CD8-positive, alpha-beta memory T cell (primary cell): ENCODE measurements at places on chromosomes 3 and 15. TPM values are rescaled to one million over a fixed set of nuclear protein-coding genes. Genes with fewer than 3 reads are reported as not detected.
A peak's percentile ranks its signal among the peaks of the same experiment; 100 is the strongest.

RSRC1 gene
- 35.4 TPM for total RNA-seq

A4GNT gene
- total RNA-seq: not detected

ABI3BP gene
- total RNA-seq: not detected

CFAP91 gene
- 0.77 TPM for total RNA-seq

IMPG2 gene
- 0.11 TPM for total RNA-seq

ROBO2 gene
- total RNA-seq: not detected

CYP1A2 gene
- not detected for total RNA-seq

CLRN1 gene
- total RNA-seq: not detected

DNA sequence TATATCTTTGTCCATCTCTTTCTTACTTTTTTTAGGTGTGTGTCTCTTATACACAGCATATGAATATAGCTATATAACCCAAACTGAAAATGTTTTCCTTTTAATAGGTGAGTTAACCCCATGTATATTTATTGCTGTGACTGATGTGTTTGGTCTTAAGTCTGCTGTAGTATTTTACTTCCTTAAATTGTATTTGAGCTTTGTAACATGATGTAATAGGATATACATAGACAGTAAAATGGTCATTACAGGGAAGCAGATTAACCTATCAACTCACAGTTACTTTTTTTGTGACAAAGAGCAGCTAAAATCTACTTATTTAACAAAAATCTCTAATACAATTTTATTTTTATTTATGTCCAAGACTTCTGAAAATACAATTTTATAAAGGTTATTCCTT is 51.8 kb upstream of the CDAN1 start:
- no peak for DNase-seq

GRCh38 chr15:31444844-31445243 is 118.2 kb downstream of the KLF13 start:
- no peak for DNase-seq

DNA sequence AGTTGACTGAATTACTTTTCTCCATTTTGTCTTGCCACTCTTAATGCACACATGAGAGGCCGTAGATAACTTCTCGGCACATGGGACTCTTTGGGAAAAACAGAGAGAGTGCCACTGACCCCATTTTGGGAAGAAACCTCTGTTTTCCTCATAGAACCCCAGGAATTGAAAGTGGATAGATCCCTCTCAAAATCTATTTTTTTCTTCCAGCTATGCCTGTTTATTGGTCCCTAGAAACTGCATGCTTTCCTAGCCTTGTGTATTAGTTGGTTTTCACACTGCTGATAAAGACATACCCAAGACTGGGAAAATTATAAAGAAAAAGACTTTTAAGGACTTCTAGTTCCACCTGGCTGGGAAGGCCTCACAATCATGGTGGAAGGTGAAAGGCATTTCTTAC is 23.7 kb upstream of the TMEM45A start:
- DNase-seq: no peak

DNA sequence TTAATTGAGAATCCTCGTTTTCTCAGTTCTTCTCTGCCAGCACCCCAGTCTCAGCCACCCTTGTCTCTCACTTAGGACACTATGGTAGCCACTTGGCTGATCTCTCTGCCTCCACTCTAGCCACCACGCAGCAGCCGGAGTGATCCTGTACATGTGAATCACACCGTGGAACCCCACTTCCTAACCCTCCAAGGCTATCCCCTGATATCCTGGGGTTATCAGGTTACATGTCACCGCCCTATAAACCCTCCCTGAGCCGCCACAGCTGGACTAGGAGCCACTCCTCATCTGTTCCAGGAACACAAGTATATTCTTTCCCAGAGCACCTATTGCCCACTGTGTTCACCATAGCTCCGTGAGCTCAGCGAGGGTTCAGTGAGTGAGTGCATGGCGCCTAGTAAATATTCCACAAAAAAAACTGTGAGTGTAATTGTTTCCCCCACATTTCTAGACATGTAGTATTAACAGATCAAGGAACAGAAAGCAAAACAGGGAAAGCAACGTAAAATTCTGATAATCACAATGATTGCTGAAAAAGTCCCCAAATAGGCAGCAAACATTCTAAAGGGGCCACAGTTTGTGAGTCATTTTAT is 661 bp upstream of the PARP14 start:
- no peak for DNase-seq

GRCh38 chr3:80190051-80190450 is 422.3 kb upstream of the ROBO1 start:
- no peak for DNase-seq

- DNase-seq: no peak
These were observed 710 bp downstream of the TJP1 start for GRCh38 chr15:29821416-29822099.

GRCh38 chr15:40743921-40744814 is 10.9 kb downstream of the RMDN3 start:
- DNase-seq: peak; percentile 77

DNA sequence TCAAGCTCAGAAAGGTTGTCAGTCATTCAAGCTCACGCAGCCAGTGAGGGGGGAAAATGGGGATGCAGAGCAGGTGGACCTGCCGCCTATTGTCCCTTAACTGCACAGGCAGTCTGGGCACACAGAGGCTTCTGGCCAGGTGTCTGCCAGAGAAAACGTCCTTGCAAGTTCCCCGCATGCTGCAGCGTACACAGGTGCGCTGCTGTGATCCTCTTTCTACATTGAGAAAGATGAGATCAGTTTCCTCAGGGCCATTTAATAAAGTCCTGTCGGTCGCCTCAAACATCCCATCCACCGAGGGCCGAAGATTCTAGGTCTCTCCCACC is 445 bp upstream of the TSEN2 start:
- DNase-seq: no peak

DNA sequence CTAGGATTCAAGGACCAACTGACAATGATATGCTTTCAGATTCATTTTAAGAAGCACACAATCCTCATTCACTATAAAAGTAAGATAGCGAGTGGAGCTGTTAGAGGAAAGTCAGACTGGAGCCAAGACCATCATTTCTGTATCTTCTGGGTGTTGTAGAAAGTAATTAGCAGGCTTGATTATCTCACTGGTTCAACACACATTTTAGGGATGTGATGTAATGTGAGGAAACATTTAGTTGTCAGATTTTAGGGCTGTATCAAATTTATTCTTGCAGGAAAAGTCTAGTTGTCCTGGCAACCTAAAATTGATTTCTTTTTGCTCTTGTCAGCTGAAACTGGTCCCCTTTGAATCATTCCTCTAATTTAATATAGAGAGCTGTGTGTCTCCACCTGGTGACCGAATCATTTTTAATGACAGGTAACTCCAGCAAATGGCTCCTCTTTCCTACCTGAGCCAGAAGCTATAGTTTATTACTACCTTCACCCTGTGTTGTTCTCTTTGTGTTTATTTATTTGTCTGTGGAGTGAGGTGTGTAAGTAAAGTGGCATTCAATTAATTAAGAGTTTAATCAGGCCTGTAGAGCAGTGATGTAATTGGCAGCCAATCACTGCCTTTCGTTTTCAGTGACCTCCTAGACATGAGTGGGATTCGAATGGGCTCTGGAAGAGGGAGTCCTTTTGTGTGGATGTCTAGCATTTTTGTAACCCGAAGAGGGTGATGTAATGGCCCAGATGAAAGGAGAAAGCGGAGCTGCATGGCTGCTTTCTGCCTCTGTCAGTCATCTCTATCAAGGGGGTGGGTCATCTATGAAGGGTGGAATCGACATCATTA is 125.8 kb downstream of the LPP start:
- DNase-seq: no peak

- no peak for DNase-seq
These were observed 39.4 kb upstream of the SMAD3 start for GRCh38 chr15:67025719-67026609.

DNA sequence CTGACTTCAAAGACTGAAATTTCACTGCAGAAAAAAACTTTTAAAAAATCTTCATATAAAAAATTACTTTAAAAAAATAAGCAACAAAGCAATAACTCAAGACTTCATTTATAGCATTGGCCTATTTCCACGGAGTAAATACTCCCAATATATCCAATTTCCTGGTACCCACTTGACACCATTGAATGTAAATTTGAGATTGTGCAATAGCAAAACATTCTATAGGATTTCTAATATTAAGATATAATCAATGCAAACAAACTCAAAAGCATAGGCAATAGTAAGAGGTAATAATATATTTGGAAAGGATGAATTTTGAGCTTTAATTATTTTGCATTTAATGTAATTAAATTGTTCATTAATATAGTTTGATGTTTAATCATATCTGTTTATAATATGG is 148.0 kb upstream of the CNTN6 start:
- no peak for DNase-seq

DNA sequence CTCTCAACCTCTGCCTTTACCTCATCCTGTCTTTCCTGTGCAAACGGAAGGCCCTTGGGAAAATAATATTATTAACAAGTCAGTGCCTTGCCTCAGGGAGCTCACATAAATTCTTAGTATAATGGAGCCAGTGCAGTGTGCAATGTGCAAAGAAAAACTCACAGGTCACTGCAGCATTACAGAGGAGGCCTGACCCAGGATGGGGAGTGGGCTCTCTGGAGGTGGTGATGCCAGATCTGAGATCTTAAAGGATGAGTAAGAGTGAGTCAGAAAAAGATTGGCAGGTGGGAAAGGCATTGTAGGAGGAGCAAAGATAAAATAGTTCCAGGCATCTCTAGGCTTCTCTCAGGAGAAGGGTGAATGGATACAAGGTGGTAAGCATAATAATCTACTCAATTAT is 185.6 kb upstream of the ADAMTS9 start:
- DNase-seq: no peak

DNA sequence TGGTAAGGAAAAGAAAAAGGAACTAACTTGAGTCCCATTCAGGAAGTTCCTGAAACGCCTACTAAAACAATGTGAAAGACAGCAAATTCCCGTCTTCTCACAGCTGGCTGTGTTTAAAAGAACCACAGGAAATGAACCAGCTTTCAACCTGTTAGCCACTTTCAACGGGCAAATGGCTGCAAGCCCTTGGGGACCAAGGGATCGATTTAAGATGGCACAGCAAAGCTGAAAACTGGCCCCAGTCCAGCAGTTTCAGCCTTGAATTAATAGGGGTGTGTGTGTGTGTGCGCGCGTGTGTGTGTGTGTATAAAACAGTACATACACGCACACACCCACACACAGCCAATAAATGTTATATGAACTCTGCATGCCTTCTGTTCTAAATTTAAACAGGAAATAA is 168.7 kb upstream of the TMCO5A start:
- no peak for DNase-seq

GRCh38 chr3:13655061-13655913 is 106.4 kb downstream of the FBLN2 start:
- DNase-seq: peak; percentile 18
